Brain pericyte (primary cell): ENCODE measurements at places on chromosomes 13 and 19.

DNA sequence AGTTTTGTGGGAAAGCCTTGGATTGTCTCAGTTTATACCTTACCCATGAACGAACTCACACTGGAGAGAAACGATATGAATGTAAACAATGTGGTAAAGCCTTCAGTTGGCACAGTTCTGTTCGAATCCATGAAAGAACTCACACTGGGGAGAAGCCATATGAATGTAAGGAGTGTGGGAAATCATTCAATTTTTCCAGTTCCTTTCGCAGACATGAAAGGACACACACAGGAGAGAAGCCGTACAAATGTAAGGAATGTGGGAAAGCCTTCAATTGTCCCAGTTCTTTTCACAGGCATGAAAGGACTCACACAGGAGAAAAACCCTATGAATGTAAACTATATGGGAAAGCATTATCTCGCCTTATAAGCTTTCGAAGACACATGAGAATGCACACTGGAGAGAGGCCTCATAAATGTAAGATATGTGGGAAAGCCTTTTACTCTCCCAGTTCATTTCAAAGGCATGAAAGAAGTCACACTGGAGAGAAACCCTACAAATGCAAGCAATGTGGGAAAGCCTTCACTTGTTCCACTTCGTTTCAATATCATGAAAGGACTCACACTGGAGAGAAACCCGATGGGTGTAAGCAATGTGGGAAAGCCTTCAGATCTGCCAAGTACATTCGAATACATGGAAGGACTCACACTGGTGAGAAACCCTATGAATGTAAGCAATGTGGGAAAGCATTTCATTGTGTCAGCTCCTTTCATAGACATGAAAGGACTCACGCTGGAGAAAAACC lies 7.5 kb upstream of the ZNF440 start:
- DNase-seq = no peak

- DNase-seq = no peak
These were observed 864.1 kb downstream of the PCDH17 start for GRCh38 chr13:58495668-58496067.

DNA sequence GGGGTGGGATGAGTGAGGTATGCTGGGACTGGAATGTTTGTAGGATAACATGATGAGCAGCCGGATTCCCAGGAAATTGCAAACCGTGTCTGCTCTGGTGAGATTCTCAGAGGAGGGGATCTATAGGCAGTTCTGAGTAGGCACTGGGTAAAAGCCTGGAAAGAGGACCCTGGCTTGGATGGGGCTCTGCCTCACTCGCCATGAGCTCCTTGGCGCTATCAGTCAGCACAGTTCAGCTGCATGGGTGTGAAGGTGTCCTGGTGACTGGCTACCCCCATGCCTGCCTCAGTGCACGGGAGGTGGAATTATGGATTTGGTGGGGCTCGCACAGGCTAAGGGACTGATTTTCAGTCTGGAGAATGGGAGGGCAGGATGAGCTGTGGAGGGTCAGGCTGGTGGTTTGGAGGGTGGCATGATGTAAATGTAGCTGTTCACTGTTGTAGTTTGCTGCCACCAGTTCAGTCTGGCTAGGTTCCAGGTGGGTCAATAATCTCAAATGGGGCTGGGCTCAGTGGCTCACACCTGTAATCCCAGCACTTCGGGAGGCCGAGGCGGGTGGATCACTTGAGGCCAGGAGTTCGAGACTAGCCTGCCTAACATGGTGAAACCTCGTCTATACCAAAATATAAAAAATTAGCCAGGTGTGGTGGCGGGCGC lies 9.2 kb upstream of the ZNF627 start:
- DNase-seq = no peak

- no peak for DNase-seq
These were observed 26.6 kb downstream of the CD70 start for GRCh38 chr19:6564393-6564792.

DNA sequence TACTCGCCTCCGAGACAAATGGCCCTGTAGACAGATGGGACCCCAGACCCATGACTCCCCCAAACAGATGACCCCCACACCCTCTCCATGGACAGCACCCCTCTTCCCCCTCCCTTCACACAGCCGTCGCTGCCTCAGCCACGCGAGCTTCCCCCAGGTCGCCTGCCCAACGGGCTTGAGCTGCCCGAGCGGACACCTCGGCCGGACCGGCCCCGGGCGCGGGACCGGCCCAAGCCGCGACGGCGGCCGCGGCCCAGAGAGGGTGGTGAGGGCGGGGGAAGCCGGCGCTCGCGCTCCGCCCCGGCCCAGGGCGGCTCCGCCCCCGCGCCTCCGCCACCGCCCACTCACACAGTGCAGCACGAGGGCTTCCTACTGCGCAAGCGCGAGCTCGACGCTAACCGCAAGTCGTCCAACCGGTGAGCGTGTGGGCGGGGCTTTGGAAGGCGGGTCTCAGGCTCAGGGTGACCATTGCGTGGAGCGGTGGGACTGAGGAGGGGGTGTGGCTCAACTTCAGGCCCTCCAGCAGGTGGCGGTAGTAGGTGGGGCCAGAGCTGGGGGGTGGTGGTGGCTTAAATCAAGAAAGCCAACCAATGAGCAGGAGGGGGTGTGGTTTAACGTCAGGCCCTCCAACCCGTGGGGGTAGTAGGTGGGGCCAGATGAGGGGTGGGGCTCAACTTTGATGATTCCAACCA lies 6.2 kb upstream of the SHKBP1 start:
- DNase-seq = peak; percentile 98

- no peak for DNase-seq
These were observed 73.7 kb upstream of the SLC15A1 start for GRCh38 chr13:98826146-98826545.

GRCh38 chr19:5141129-5141849 lies 172.4 kb downstream of the KDM4B start:
- DNase-seq = no peak

- DNase-seq = peak; percentile 6
These were observed 506 bp upstream of the AP1M1 start for GRCh38 chr19:16197188-16197621.

DNA sequence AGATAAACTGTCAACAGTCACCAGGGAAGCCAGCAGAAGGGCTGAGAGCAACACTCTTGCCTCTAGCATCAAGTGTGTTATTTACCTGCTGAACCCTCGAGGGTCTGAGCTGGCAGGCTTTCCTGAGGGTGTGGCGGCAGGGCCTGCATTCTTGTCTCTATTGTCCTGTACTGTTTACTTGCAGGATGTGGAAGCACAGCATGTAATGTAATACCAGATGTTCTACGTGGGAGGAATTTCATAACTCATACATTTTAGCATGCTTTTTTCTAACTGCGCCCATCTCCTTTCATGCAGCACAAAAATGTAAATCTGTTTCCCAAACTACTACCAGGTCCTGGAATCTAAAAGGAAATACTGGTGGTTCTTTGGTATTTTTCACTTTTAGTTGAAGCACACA lies 153.1 kb downstream of the RGCC start:
- DNase-seq = no peak

- no peak for DNase-seq
These were observed 31.6 kb downstream of the MTRF1 start for GRCh38 chr13:41231786-41232185.

- no peak for DNase-seq
These were observed 12.6 kb upstream of the SHD start for GRCh38 chr19:4266253-4267000.

- no peak for DNase-seq
These were observed at the start of gene SPACA6 for GRCh38 chr19:51693260-51693659. TSS of gene SPACA6 (plus strand) at chr19:51693330. CDS start at chr19:51693527, 197 bp downstream.

GRCh38 chr19:4914736-4915501 lies 5.6 kb downstream of the UHRF1 start:
- no peak for DNase-seq

GRCh38 chr13:51976423-51976822 lies 34.8 kb downstream of the ATP7B start:
- DNase-seq = no peak

DNA sequence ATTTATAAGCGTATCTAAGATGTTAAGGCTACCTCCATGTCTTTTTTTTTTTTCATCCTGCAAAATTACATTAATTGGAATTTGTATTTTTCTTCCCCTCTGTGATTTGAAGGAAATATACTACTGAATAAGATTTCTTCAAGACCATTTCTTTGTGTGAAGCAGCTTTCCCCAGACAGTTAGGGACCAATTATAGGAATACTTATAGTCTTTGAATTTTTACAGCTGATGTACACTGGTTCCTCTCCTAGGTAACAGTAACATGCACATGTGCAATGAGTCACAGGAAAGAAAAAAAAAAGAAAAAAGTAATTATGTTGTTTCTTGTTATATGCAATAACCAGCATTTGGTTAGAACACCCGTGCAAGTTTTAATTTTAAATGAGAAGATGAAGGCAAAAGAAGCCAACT lies 82.0 kb downstream of the PCDH9 start:
- no peak for DNase-seq
